ENCODE measurements at places on chromosomes 11 and 22.
A peak's percentile ranks its signal among the peaks of the same experiment; 100 is the strongest.

DNA sequence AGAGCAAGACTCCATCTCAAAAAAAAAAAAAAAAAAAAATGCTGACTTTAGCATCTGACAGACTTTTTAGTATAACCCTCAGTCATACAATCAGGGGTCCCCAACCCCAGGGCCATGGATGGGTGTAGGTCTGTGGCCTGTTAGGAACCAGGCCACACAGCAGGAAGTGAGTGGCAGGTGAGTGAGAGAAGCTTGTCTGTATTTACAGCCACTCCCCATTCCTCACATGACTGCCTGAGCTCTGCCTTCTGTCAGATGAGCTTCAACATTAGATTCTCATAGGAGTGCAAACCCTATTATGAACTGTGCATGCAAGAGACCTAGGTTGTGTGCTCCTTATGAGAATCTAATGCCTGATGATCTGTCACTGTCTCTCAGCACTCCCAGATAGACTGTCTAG lies 3.3 kb downstream of the FAM227A start:
- no peak for DNase-seq

- no peak for DNase-seq
Measured at GRCh38 chr11:115334932-115335788, 169.1 kb downstream of the CADM1 start.

GRCh38 chr22:39684702-39685281 lies 114.2 kb downstream of the CACNA1I start:
- DNase-seq = no peak

- no peak for DNase-seq
Measured at GRCh38 chr11:15233371-15234165, 118.8 kb downstream of the INSC start.

GRCh38 chr22:49754696-49755630 lies 72.7 kb downstream of the BRD1 start:
- DNase-seq = no peak

GRCh38 chr11:74015919-74016684 lies 7.2 kb upstream of the UCP3 start:
- no peak for DNase-seq

DNA sequence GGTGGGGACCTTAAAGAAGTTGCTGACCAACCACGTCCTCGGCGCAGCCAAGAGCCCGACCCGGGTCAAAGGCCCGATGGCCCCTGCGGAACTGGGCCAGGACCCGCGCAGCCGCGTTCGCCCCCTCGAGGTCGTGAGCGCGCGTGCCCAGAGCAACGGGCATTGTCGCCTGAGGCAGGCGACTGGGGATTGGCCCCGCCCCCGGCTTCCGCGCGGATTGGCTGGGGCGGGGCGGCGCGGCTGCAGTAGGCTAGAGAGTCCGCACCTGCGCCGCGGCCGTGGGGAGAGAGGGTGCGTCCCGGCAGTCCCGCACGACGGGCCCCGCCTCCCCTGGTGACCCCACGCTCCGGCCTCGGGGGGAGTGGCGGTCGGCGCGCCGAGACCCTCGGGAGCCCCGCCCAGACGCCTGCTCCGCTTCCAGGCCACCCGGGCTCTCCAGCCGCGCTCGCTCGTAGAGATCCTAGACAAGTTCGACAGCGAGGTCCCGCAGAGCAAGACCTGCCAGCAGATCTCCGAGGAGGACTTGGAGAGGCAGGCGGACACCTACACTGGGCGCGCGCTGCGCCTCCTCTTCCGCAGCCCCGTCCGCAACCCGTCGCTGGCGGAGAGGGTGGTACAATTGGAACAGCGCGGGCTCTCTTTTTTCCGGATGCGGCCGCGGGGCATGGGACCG lies 8.3 kb upstream of the PPIL2 start:
- peak; percentile 71 for DNase-seq

GRCh38 chr22:17162731-17163130 lies 3.7 kb upstream of the HDHD5 start:
- no peak for DNase-seq

All from CD4-positive, alpha-beta T cell (primary cell).